Stimulated activated CD4-positive, alpha-beta T cell treated with anti-CD3 and anti-CD28 coated beads, Interleukin-4, amount 100 ng/mL, for 4 hours (primary cell): ENCODE measurements at places on chromosomes 11 and 22.
A peak's percentile ranks its signal among the peaks of the same experiment; 100 is the strongest.

DNA sequence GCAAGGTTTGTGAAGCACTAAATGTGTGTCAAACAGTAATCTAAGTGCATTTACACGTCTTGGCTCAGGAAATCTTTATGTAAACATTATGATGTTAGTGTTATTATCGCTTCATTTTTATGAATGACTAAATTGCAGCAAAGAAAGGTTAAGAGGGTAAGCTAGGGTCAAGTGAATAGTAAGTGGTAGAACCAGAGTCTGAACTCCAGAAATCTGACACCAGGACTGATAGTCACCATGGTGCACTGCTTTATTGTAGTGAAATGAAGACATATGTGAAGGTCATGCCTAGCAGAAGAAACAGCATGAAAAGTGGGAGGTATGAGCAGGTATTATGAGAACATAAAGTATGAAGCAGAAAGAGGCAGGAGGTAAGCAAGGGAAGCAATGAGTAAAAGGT lies 368.7 kb upstream of the TENM4 start:
- no peak for DNase-seq

DNA sequence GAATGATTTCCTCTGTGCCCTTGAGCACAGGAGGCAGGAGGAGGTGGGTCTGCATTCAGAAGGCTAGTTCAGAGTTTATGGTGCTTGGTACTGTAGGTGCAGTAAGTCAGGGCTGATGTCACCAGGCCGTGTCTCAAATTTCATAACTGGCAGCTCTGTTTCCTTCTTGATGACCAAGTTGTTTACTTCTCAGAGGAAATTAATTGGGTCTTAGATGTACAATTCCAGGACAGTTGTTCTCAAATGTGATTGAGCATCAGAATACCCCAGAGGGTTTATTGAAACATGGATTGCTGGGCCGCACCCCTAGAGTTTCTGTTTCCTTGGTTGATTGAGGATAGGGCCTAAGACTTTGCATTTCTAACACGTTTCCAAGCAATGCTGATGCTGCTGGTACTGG lies 6.2 kb downstream of the AMOTL1 start:
- DNase-seq = no peak

DNA sequence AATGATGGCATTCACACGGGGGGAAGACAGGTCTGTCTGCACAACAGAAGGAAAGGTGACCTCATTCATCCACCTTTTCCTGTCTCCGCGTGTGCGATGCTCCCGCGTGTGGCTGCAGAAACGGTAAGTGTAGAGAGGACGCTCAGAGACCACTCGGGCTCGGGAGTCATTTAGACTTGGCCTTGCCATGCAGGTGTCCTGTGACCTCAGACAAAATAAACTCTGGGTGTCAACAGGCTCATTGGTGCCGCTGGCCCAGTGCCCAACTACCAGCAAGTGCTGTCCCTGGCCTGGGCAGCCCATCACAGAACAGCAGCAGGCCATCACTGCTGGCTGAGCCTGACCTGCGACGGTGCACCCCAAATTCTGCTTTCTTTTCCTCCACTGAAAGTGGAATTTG lies 48.1 kb upstream of the ARFGAP3 start:
- no peak for DNase-seq

GRCh38 chr11:119754199-119754598 lies 25.2 kb upstream of the NECTIN1 start:
- no peak for DNase-seq

DNA sequence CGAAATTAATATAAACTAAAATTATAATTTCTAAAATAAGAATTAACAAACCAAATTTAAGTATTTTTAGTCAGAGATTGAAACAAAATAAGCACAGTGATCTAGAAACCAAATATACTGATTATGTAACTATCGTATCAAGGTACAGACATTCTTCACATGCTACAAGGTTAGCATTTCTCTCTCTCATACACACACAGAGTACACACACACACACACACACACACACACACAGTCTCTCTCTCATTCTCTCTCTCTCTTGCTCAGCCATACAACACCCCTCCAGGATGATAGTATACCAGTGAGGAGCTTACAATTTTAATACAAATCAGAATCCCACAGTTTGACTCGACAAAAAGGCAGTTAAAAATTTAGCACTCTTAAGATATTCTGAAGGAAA lies 66.0 kb downstream of the RDX start:
- no peak for DNase-seq

DNA sequence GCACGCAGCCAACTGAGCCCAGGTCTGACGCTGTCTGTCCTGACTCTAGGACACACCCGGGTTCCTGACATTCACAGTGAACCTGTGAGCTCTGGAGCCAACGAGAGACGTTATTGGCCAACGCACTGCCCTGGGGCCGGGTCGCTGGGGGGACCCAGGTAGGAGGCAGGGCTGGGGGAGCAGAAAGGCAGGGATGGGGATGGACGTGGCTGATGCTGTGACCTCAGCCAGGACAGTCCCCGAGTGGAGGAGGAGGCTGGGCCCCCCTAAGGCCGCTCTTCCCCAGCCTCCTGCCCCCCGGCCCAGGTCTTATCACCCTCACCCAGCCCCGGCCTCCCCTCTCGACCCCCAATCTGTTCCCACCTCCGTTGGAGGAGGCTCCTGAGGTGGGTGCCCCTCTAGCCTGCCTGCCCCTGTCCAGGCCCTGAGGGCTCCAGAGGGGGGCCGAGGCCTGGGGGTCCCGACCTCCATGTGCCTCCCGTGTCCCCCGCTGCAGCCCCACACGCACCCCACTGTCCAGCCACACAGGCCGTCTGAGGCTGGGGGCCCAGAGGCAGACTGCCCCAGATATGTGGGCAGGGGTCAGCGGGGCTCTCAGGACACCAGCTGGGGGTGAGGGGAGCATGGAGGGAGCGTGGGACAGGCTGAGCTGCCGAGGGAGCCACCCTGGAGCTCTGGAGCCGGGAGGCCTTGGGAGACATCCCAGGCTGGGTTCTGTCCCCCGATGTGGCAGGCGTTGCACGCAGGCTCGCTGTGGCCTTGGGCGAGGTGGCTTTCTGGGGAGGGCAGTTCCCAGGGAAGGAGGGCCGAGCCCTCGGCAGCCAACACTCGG lies 29.2 kb upstream of the MUC5AC start:
- no peak for DNase-seq

- DNase-seq = no peak
Observed at GRCh38 chr11:1736447-1736992, 13.9 kb downstream of the IFITM10 start.

GRCh38 chr22:39481054-39481453 lies 21.0 kb upstream of the MIEF1 start:
- DNase-seq = no peak

GRCh38 chr11:102263379-102264003 lies 53.8 kb upstream of the BIRC3 start:
- no peak for DNase-seq

- no peak for DNase-seq
Observed at GRCh38 chr11:77027275-77027674, 6.9 kb upstream of the B3GNT6 start.

DNA sequence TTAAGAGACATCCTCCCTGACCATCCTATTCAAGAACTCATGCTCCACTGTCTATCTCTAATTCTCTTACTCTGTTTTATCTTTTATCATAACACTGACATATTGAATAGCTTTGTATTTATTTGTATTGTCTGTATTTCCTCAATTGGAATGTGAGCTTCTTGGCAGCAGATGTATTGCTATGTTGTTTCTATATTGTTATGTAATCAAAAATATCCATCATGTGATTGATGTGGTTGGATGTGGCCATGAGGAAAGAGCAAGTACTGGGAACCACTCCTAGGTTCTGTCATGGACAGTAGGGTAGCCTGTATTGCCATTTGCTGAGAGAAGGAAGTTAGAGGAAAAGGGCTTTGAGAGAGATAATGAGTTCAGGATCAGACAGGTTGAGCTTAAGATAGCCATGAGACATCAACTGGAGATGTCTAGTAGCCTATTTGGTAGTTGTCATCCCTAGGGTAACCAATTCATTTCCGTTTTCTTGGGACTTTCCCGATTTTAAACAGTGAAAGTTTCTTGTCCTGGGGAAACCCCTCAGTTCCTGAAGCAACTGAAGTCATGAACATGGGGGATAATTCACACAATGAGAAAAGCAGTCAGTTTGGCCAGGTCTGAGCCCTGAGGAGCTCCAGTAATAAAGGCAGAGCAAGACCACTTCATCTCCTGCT lies 404.5 kb downstream of the INSC start:
- DNase-seq = no peak

GRCh38 chr11:67158221-67158620 lies 39.2 kb downstream of the KDM2A start:
- DNase-seq = no peak

- no peak for DNase-seq
Observed at GRCh38 chr22:49094151-49094550, 733.5 kb downstream of the BRD1 start.

- DNase-seq = no peak
Observed at GRCh38 chr22:38460426-38460840, 5.4 kb upstream of the KCNJ4 start.

GRCh38 chr11:117380676-117381075 lies 53.0 kb downstream of the CEP164 start:
- no peak for DNase-seq

DNA sequence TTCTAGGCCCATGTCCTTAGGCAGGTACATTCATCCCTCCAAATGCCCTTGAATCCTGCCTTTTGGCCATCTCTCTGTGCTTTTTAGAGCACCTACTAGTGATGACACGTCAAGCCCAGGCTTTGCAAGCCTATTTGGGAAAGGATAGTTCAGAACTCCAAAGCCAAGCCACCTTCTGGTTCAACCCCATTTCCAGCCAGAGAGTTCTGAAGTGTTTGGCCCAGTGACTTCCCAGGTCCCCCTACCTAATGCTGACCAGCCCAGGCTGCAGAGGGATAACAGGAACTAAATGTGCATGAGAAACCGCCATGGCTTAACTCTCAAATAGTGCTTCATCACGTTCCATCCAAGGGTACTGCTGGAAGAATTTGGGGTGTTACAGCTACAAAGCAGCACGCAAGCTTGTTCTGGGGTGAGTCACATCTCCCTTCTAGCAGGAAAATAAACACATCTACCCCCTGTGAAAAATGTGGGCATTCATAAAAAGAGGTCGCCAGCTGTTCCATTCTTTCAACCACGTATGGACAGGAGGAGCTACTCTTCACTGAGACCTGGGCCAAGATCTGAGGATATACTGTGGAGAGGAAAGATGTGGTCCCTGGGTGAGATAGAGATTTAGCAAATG lies 2.0 kb upstream of the FXYD6 start:
- DNase-seq = no peak

- no peak for DNase-seq
Observed at GRCh38 chr22:38649841-38650522, 6.2 kb downstream of the FAM227A start.

DNA sequence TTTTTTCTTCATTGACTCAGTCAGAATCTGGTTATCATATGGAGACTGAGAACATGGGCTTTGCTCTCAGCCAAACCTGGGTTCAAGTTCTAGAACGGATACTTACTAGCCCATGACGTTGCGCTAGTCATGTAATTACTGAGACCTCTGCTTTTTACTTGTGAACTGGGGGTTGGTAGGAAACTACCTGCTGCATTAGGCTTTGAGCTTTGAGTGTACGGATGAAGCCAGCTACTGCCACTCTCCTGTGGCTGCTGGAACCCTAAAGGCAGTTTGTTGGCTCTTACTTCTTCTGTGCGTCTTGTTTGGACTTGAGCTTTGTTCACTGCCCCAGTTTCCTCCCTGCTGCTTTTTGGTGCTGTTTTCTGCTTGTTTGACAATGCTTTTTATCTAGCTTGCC lies 18.1 kb downstream of the PPP6R2 start:
- no peak for DNase-seq

GRCh38 chr11:70473873-70474690 lies 75.8 kb downstream of the CTTN start:
- DNase-seq = no peak

DNA sequence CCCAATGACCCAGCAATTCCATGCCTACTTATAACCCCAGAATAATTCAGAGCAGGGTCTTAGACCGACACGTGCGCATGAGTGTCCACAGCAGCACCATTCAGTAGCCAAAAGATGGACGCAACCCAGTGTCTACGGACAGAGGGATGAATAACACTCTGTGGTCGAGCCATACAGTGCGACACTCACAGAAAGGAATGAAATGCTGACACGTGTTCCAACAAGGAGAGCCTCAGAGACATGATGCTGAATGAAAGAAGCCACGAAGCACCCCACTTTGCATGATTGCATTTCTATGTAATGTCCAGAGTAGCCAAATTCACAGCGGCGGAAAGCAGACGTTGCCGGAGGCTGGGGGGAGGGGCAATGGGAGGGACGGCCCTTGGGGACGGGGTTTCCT lies 134.4 kb downstream of the CTTN start:
- no peak for DNase-seq

DNA sequence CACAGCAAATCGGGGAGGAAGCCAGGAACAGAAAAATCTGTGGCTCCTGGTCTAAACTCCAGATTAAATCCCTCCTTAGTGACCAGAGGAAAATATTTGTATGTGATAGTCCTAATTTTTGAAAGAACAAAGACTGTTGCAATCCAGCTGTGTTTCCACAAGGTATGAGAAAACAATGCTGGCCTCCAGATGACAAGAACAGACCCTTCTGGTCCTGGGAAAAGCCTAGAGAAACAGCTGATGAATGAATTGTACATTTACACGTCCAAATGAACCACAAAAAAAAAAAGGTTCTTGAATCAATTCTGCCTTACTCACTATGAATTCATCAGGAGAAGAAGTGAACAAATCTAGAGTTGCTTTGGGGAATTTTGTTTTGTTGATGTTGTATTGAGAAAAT lies 63.7 kb downstream of the ETS1 start:
- no peak for DNase-seq

- peak; percentile 73 for DNase-seq
Observed at GRCh38 chr22:37817705-37818408, 5.3 kb upstream of the GALR3 start.

DNA sequence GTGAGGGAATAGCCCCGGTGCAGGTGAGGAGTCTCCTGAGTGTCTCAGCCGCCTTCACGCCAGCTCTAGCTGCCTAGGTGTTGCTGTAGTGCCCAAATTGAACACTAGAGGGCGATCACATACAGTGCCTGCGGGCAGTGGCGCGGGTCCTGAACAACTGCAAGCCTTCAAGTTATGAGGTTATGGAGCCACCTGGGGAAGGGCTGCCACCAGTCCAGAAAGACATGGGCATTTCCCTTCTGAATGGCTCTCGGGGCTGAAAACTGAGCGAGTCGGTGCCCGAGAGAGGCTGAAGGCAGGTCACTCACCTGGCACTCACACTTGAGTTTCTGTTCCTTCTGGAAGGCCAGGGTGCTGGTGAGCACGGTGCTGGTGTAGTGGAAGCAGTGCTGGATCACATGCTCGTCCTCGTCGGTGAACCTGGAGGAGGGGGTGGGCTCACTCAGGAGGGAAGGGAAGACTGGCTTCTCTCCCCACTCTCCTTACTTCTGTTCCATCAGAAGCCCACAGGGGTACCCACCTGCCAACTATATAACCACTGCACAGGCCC lies 88.4 kb downstream of the PDE2A start:
- peak; percentile 47 for DNase-seq
